ENCODE measurements at places on chromosomes 5 and 9.
A peak's percentile ranks its signal among the peaks of the same experiment; 100 is the strongest.

DNA sequence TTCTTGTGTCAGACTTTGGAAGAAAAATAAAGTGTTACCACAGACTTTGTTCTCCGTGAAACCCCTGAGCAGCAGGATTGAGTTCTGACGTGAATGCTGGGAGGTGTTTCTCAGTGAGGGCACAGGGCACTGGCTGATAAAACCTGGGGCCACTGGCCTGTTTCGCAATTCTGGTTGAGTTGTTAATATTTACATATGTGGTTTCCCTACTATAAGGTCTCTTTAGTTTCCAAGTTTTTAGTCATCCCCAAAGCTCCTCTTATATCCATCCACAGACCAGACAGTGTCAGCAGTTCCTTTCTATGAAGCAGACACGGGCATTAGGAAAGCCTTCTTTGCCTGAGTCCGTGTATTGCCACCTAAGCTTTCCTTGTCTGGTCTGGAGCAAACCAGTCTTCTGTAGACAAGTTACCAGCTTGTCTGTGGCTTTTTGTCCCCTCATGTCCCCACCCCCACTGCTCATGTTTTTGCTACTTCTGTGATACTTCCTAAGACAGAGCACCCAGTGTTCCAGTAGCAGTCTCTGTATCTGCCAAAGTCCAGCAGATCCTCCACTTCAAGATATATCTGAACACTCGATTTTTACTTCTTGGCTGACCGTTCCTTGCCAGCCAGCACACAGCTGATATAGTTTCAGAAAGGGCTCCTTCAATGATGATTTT is 42.0 kb downstream of the ACO1 start:
- DNase-seq, result no peak

DNA sequence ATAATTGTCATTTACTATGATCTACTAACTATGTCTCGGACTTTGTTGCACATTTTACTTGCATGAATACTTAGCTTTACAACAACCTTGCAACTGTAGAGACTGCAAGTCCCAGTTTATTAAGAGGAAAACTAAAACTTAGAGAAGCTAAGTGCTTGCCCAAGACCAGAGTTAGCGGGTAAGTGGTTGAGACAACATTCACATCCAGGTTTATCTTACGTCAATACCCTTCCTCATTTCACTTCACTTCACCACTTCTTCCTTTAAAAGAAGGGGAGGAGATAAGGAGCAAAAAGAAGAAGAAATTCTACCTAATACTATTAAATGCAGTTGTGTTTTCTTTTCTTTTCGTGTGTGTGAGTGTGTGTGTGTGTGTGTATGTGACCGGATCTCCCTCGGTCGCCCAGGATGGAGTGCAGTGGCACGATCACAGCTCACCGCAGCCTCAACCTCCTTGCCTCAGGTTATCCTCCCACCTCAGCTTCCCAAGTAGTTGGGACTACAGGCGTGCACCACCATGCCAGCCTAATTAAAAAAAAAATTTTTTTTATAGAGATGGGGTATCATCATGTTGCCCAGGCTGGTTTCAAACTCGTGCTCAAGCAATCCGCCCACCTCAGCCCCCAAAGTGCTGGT is 37.4 kb downstream of the MEGF9 start:
- DNase-seq, result no peak

DNA sequence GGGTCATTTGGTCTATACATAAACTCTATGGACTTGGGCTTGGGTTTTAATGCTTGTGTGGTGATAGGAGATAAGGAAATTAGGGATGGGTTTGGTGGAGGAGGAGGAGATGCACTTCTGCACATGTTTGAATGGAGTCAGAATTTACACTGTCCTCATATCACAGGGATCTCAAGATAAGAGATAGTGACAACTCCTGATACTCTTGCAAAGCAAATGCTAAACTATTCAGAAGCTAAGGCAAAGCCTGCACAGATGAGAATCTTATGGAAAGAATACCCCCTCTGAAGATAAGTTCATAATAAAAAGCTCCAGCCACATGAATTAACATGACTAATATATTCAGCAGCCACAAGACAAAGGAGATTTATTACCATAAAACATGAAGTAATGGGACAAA is 90.2 kb downstream of the XRCC4 start:
- DNase-seq, result no peak

GRCh38 chr9:78909566-78909965 is 612.6 kb downstream of the PSAT1 start:
- no peak for DNase-seq

GRCh38 chr5:61055434-61056006 is 106.7 kb downstream of the SMIM15 start:
- no peak for DNase-seq

GRCh38 chr5:147360816-147361215 is 126.0 kb downstream of the STK32A start:
- DNase-seq, result no peak

- no peak for DNase-seq
Measured at GRCh38 chr5:59575648-59576445, 317.7 kb downstream of the PDE4D start.

DNA sequence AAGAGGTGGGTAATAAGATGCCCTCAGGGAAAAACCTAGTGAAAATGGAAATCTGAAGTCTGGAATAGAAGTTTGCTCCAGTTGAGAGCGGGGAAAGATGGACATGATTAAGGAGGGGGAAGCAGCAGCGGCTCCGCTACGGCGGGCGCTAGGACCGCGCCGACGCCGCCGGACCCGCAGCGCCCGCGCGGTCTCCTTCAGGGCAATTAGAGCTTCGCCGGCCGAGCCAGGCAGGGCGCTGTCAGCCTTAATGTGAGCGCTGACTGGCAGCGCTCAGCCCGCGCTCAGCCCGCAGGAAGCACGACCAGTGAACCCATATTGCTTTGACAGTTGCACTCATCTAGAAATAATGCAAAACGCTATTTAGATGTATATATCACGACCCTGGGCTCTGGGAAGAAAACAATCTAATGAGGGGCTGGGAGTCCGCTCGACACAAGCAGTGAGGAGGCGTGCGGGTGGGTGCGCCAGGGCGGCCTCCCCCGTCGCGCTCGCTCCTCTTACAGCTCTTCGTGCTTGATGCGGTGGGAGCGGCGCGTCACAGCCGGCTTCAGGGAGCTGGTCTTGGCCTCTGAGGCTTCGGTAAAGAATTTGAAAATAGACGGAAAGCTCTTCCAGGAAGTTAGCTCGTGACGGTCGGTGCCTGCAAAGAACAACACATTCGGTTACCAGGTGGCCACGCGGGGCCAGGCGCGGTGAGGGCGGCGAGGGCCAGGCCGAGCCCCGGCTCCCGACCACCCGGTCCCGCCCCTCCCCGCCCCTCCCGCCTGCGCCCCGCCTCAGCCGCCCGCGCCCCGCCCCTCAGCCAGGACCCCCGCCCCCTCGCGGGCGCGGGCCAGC is 37.7 kb downstream of the NR2F1 start:
- DNase-seq, result no peak

DNA sequence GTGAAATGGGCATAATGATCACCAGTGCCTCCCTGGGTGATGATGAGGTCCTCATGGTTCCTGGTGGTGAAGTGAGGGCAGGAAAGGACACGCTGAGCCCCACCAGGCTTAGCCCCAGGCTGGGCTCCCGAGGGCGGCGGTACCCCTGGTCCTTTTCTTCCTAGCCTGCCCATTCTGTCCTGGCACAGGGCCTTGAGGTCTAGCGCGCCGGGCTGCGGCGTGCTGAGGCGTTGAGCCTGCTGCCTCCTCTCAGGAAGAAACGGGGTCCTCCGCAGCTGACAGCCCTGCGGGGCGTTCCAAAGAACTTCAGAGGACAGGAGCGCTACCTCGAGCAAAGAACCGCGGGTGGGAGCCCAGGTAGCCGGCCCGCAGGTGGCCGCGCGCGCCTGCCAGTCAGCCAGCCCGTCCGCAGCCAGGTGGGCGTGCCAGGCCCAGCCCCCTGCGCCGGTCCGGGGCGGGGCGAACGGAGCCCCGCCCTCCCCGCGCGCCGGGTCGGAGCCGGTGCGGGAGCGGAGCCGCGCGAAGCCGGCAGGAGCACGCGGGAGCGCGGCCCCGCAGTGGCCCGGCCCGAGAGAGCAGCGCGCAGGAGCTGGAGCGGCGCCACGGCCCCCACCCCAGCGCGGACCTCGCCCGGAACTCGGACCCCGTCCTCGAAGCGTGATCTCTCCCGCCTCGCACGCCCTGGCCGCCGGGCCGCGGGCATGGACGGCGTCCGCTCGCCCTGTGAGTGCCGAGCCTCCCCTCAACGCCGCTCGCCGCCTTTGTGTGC is at the start of gene WNK2:
WNK2 (plus strand) TSS at position 477 of the 769 bp plus-strand sequence. CDS start 791 bp downstream, outside the sequence.
- DNase-seq, result peak; percentile 6

- no peak for DNase-seq
Measured at GRCh38 chr5:2721385-2722138, 29.9 kb downstream of the IRX2 start.

DNA sequence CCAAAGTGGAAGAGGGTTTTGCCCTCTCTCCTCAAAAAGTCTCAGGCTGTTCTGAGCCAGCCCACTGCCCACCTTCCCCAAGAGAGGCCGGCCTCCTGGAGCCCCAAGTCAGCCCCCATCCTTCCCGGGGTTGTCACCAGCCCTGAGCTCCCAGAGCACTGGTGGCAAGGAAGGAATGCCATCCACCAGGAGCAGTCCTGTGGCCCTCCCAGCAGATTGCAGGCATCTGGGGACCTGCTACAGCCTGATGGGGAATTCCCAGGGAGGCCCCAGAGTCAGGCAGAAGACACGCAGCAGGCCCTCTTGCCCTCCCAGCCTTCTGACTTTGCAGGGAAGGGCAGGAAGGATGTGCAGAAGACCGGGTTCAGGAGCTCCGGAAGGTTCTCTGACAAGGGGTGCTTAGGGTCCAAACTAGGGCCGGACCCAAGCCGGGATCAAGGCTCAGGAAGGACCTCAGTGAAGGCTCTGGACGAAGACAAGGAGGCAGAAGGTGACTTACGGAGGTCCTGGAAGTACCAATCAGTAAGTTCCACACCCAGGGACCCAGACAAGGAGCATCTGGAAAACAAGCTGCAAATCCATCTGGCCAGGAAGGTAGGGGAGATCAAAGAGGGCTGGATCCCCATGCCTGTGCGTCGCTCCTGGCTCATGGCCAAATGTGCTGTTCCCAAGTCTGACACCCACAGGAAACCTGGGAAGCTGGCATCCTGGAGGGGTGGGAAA is 3.7 kb downstream of the SPATA31E1 start:
- DNase-seq, result no peak

DNA sequence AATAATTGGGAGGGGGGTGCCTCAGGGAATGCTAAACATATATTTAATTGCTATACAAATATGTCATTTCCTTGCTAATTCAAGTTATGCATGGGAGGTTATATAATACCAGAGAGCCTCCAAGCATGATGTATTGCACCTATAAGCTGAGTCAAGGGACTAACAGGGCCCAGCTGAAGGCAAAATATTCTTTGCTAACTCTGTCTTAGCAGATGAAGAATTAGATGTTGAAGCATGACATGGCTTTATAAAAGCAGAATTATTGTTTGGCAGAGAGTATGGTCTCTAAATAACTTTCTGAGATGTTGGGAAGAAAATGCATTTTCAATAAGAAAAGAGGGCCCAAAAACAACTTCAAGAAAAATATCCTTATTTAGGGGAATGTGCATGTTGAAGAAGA is 60.4 kb downstream of the SGCD start:
- DNase-seq, result no peak

DNA sequence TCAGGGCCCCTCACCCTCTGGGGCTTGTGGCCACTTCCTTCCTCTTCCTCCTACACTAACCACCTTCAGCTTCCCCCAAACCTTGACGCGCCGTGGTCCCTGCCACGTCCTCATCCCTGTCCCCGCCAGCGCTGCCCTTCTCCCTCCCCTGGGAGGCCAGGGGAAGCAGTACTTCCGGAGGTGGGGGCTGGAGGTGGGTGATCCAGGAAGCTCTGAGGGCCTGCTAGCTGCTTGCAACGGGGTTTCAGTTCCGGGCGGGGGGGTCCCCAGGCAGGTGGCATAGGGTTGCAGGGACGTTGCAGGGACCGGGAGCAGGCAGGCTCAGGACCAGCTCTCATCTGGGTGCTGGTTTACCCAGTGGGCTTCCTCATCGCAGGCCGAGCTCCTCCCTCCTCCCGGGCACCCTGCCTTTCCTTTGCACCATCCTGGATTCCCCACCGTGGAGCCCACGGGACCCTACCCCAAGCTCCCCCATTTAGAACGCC is 70.0 kb downstream of the RXRA start:
- peak; percentile 17 for DNase-seq

DNA sequence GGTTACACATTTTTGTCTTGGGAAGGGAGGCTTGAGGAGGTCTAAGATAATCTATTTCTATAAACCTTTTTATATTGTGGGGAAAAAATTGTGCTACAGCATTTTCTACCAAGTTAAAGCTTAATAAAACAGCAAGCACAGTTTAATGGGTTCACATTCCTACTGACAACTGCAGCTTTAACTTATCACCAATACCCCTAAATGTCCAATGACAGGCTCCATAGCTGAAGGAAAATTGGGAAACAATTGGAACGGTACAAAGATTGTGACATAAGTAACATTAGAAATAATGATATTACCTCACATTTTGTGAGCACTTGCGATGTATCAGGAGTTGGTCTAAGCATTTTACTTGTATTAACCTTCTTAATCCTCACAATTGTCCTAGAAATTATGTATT is 79.5 kb upstream of the HAPLN1 start:
- no peak for DNase-seq

GRCh38 chr9:95095641-95096355 is 221.7 kb downstream of the FANCC start:
- DNase-seq, result no peak

GRCh38 chr9:129316281-129317030 is 138.4 kb upstream of the IER5L start:
- DNase-seq, result no peak

DNA sequence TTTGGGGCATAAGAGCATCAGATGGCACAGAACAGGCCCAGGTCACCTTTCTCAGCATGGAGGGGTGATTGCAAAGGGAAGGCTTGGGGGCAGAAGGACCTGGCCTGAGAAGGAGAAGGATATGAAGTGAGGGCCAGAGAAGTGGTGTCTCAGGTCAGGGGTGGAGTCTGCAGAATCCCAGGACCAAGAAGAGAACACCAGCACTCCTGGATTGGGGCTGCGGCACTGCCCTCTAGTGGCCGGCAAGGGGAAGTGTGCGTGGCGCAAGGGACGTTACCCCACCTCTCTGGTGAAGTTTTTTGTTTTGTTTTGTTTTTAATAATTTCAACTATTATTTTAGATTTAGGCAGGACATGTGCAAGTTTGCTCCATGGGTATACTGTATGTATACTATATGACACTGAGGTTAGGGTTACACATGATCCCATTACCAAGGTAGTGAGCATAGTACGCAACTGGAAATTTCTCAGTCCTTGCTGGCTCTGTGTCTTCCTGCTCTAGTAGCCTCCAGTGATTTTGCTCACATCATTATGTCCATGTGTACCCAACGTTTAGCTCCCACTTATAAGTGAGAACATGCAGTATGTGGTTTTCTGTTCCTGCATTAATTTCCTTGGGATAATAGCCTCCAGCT is 1548.6 kb downstream of the EFNA5 start:
- no peak for DNase-seq

GRCh38 chr9:126216826-126217225 is 109.8 kb upstream of the MVB12B start:
- DNase-seq, result no peak

GRCh38 chr5:117473165-117473564 is 898.5 kb upstream of the SEMA6A start:
- DNase-seq, result no peak

GRCh38 chr9:36328798-36329411 is 70.7 kb upstream of the GNE start:
- peak; percentile 5 for DNase-seq

- no peak for DNase-seq
Measured at GRCh38 chr9:131530546-131530919, 530 bp downstream of the UCK1 start.

GRCh38 chr5:28862137-28862859 is 1823.9 kb upstream of the CDH9 start:
- no peak for DNase-seq

GRCh38 chr5:124438903-124439281 is 307.5 kb downstream of the ZNF608 start:
- no peak for DNase-seq

GRCh38 chr9:94908011-94908563 is 181.6 kb downstream of the AOPEP start:
- DNase-seq, result no peak

All from activated CD8-positive, alpha-beta memory T cell treated with anti-CD3 and anti-CD28 coated beads for 1 hour (primary cell).